Bronchus fibroblast of lung (primary cell): ENCODE measurements at places on chromosomes 5 and 9. TPM values are rescaled to one million over a fixed set of nuclear protein-coding genes. Genes with fewer than 3 reads are reported as not detected.

The POC5 gene
- total RNA-seq = 13.8 and 14.3 TPM in 2 replicates

The TNFSF8 gene
- not detected in 2 replicates for total RNA-seq

The IL13 gene
- not detected in 2 replicates for total RNA-seq

The PCDHA12 gene
- total RNA-seq = not detected in 2 replicates

The EFNA5 gene
- total RNA-seq = 3.7 and 4.2 TPM in 2 replicates

The IL11RA gene
- 13.8 and 16.5 TPM in 2 replicates for total RNA-seq

The GGTA1 gene
- total RNA-seq = not detected in 2 replicates

The SRP19 gene
- total RNA-seq = 46.8 and 91.1 TPM in 2 replicates

The C5orf52 gene
- total RNA-seq = not detected in 2 replicates

The SKIC3 gene
- total RNA-seq = 49.2 and 54.6 TPM in 2 replicates

The C5orf63 gene
- total RNA-seq = 2.0 and 2.2 TPM in 2 replicates

The ACTBL2 gene
- total RNA-seq = 0.15 and 0.34 TPM in 2 replicates

The CCDC180 gene
- total RNA-seq = 0.30 and 0.34 TPM in 2 replicates

The ERBIN gene
- 33.9 and 35.5 TPM in 2 replicates for total RNA-seq

The ANGPTL2 gene
- 4.6 and 4.9 TPM in 2 replicates for total RNA-seq

The F2RL2 gene
- total RNA-seq = 8.3 and 9.1 TPM in 2 replicates

The CBY3 gene
- total RNA-seq = not detected in 2 replicates

The PCDHB9 gene
- not detected in 2 replicates for total RNA-seq

The TMEM174 gene
- total RNA-seq = not detected in 2 replicates
